ENCODE measurements at places on chromosomes 7 and 10.

DNA sequence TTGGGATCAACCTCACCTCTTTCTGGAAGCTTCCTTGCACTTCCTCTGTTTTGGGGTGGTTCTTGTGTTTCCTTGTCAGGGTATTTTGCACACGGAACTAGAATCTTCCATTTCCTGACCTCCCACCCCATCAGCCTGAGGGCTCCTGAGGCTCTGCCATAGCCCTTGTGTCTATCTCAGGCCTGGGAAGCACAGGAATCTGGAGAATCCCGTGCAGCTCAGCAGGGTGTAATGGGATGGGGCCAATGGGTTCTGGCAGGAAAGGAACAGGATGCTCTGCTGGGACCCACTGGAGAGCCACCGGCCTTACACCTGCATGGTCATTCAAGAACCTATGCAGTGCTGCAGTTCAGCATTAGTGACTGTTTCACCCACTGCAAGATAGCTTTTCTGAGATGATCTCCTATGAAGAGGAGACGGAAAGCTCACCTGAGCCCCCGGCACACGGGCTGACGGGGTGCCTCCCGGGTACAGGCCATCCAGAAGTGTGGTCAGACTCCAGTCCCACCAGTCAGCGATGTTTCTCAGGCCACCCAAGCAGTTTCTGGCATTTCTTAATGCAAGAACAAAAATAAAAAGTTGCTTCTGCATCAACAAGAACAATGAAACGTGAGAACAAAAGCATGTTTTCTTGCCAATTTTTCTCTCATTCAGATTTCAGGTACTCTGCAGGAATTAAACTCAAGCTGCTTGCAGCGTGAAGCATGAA is 133.2 kb downstream of the PKD1L1 start:
- DNase-seq: no peak

GRCh38 chr7:26388256-26388655 is 96.6 kb downstream of the SNX10 start:
- no peak for DNase-seq

DNA sequence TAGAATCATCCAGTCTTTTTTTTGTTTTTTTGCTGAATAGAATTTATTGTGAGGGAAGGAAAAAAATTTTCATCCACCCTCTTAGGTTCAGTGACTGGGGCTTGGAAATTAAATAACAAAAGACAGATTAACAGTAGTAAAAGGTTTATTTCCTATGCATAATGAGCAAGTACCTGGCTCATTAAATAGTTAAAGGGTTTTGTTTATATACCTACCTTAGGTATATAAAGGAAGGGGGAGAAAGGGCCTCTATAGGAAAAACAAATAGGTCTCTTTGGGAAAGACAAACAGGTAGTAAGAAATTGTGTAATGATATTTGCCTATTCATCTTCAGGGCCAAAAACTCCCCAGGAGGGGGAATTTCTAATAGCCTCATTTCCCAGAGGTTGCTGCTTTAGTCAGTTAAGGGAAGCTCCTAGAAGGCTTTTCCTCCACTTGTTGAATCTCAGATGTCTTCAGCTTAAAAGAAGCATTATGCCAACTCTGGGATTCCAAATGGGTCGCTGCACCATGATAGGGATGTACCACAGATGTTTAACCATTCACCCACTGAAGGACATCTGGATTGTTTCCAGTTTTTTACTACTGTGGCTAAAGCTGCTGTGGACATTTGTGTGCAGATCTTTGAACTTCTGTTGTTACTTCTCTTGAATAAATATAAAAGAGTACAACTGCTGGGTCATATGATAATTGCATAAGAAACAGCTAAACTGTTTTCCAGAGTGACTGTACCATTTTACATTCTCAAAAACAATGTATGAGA is 11.3 kb downstream of the ACADSB start:
- no peak for DNase-seq

DNA sequence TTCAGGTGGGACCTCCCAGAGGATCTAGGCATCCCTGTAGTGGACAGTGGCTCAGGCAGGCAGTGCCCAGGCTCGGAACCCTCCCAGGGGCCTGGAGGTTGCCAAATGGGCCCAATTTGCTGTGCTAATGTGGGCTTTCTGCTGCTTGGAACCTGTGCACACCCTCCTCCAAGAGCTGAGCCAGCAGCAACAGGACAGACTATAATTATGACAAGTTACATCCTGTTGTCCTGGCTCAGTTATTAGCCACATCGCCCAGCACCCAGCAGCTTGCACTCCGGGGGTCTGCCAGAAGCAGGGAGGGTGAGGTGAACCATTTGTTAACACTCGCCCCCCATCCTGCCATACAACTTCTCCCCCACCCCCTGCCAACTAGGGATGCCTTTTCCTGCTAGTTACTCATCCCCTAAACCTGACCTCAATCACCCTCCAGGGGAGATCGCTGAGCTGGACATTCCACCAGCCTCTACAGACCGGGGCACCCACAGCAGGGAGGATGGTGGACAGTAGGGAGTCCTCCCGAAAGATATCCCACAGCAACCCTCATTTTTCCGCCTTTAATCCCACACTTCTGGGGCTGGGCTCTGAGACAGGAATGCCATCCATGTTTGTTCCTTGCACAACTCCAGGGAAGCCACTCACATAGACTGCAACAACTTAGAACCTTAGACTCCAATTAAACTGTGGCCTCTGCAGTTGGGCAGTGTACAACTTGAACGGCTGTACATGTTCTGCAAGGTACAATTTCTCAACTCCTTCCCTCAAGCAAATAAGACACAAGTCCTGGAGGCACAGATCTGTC is 7.9 kb upstream of the MYL10 start:
- DNase-seq: no peak

DNA sequence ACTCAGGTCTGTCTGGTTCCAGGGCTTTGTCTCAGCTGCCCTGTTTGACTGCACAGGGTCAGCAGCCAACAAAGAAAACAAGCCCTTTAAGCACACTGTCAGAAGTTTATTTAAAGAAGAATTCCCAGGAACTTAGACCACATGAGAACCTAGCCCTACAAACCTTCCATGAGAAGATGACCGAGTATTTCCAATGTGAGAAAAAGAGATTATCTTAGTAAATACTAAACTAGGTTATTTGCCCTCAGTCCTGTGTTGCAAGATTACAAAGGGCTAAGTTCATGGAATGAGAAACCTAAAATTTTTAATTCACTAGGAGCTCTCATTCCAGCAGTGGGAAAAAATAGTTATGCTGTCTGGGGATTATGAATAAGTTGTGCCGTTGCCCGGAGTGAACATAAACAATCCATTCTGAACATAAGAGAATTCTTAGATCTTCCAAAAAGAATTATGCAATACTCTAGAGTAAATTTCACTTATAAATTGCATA is 46.7 kb downstream of the NOC3L start:
- DNase-seq: no peak

GRCh38 chr7:12623885-12624498 is 53.5 kb downstream of the SCIN start:
- DNase-seq: no peak
